NCI-H1930 (cell line): ENCODE measurements at places on chromosomes 16 and 17.

GRCh38 chr17:9729034-9729650, 62.2 kb downstream of the DHRS7C start:
- no peak for DNase-seq

GRCh38 chr16:71933913-71934695, 38.8 kb downstream of the IST1 start:
- DNase-seq = no peak

- peak; percentile 20 for DNase-seq
Observed at GRCh38 chr16:17070882-17071592, 399.7 kb downstream of the XYLT1 start.

GRCh38 chr17:67600408-67600807, 117.3 kb upstream of the NOL11 start:
- DNase-seq = no peak

GRCh38 chr17:17741349-17742023, 60.2 kb downstream of the RAI1 start:
- DNase-seq = no peak

- DNase-seq = no peak
Observed at GRCh38 chr16:88673716-88674379, 11.0 kb upstream of the MVD start.

GRCh38 chr17:29596811-29597210, 3.9 kb downstream of the ANKRD13B start:
- no peak for DNase-seq

DNA sequence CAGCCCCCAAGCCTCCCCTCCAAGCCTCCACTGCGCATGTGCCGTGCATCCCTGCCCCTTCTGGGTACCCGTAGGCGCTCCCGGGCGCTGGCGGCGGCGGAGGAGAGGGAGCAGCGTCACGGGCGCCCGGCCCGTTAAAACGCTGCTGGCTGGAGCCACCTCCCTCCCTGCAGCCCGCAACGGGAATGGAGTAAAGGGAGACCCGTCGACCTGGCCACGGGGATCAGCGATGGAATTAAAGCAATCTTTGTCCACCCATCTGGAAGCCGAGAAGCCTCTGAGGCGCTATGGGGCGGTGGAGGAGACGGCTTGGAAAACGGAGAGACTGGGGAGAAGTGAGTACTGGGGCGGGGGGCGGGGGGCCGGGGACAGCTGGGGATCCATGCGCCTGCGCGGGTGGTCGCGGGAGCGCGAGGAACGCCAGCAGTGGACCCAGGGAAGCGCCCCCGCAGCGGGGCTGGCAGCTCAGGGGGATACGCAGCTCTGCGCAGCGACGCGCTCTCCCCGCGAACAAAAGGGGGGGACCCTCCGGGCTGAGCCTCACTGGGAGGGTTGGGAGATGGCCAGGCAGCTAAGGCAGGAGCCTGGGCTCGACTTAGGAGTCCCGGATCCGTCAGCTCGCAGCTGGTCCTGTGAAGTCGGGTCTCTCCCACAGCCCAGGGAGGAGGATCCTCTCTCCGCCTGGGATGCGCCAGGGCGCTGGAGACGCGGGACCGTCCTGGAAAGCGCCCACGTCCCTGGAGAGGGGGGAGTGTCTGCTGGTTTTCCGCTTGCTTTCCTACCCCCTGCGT, at the start of gene BMERB1:
BMERB1 (plus strand) TSS at position 164 of the 791 bp plus-strand sequence; CDS start at position 230, 66 bp downstream.
- DNase-seq = peak; percentile 89

DNA sequence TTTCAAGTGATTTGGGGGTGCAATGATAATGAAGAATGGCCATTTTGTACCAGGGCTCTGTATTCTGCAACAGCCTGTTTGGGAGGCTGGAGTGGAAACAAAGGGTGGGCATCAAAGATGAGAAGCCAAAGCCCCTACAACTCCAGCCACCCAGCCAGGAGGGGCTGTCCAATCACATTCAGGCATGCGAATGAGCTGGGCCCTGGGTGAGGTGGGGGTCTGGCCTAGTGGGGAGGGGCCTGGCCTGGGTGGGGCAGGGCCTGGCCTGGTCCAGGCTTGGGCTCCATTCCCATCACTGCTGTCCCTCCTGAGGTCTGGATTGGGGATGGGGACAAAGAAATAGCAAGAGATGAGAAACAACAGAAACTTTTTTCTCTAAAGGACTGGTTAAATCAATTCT, 6.4 kb downstream of the AOC3 start:
- no peak for DNase-seq

DNA sequence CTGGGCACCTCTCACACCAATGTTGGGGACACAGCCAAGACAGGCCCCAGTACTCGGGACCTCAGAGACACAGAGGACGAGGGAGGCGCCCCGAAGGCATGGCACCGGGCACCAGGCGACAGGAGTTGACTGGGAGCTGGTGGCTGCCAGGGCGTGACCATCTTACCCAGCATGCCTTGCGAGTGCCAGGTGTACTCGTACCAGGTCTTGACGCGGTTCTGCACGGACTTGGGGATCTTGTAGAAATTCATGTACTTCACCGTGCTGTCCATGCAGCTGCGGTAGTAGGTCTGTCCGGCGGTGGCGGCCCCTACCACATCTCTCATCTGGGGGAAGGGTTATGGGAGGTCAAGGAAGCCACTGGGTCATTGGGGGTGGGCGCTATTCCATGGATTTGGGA, 67.3 kb downstream of the CNGB1 start:
- DNase-seq = no peak

GRCh38 chr17:61177351-61177750, 222.3 kb upstream of the TBX2 start:
- no peak for DNase-seq

DNA sequence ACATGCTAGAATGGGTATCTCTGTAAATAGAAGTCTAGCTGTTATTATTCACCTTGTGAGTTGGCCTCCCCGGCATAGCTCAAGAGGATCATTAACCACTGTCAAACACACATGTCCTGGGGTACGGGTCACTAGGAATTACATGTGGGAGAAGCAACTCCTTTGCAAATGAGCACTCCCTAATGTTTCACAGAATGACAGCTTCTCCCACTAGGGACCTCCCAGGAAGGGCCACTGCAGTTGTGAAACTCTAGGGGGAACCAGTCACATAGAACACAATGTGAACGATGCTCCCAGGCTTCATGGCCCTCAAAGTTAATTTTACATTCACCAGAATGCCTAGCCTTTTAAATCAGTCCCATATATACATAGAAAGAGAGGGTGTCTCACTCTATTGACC, 12.4 kb upstream of the ZNF19 start:
- DNase-seq = no peak

- DNase-seq = no peak
Observed at GRCh38 chr17:78653382-78653781, 76.2 kb upstream of the DNAH17 start.

DNA sequence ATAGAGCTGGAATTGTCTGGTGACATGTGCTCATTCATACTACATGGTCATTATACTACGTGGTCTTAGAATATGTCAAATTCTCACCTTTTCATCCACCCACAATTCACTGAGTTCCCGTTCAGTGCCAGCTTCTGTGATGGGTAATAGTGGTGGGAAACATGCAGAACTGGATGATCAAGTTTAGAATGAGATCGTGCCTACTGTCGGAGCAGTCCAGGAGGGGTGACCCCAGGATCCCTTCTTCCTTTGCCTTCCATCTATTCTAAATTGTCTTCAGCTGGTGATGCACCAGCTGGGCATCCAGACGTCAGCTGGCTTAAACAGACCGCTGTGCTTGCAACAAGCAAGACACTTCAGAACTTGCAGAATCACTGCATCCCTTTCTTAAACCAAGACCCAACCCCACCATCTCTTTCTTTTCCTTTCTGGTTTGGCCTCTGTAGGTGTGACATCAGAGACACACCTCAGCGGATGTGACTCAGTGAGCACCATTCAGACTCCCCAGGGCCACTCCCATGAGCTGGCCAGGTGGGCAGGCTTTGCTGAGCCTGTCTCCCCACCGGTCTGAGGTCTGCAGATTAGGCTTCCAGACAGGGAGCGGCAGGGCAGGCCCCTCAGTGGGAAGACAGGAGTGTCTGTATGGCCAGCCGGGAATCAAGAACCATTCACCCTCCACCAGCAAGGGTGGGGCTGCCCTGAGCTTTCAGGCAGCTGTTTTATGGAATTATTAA, 18.1 kb downstream of the C17orf100 start:
- no peak for DNase-seq

DNA sequence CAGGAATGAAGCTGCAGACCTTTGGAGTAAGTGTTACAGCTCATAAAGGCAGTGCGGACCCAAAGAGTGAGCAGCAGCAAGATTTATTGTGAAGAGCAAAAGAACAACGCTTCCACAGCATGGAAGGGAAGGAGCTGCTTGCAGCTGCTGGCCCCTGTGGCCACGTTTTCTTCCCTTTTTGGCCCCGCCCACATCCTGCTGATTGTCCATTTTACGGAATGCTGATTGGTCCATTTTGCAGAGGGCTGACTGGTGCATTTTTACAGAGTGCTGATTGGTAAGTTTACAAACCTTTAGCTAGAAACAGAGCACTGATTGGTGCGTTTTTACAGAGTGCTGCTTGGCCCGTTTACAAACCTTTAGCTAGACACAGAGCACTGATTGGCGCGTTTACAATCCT, 841.5 kb downstream of the CDH11 start:
- no peak for DNase-seq

- no peak for DNase-seq
Observed at GRCh38 chr17:80101946-80102663, 724 bp downstream of the GAA start.

GRCh38 chr17:70030371-70030770, 44.7 kb upstream of the KCNJ16 start:
- no peak for DNase-seq

DNA sequence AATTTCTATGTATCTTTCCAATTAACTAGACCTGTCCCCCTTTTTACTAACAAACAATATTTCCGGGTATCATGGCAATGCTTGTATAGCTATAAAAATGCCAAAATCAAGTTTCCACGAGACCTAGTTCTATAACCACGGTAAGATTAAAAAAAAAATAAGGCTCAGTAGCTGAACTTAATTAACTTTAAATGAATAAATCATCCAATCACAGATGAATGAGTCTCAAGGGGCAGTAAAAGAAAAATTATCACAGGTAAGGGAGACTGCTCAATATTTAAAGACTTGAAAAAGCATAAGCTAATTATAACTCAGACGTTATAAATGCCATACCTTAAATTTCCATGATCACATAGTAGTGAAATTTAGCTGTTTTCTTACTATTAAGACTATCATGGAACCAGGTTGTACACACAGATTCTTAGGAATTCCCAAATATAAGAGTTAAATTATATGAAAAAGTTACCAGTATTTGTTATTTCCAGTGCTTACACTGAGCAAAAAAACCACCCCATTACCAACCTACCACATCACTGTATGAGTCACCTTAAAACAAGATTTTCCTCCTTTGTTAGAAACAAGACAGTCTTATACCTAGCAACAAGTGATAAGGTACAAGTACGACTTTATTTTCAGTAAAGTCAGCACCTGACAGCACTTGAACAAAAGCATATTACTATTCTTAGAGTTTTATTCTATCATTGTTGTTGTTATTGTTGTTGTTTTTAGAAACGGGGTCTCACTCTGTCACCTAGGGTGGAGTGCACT, 20.6 kb downstream of the SSH2 start:
- no peak for DNase-seq

DNA sequence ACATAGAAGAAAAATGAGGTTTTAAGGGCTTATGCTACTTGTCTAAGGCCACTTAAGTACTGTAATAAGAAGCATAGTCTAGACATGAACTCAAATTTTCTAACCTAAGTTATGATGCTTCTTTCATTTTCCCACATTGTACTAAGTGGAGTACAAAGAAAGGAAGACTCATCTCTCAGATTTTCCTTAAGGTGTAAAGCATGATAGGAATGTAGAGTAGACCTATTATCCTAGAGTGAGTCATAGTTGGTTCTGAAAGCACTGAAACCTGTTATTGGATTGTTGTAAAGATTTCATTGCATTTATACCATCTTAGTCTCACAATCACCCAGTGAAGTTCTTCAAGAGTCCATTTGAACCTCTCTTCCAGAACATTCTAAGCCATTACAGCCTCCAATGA, 343.8 kb downstream of the TOX3 start:
- DNase-seq = no peak

DNA sequence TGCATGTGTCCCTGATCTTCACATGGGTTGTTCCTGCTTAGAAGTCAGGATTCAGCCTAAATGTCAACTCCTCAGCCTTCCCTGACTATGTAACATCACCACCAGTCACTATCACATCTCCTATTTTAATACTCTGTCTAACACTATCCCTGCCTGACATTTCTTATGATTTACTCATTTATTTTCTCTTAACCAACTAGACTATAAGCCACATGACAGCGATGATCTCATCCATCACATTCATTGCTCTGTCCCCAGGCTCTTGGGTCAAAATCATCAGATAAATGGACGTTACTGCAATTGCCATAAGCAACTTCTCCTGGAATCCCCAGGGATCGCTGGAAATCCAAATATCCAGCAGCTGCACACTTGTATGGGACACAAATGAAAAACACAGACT, 15.7 kb downstream of the CDRT4 start:
- no peak for DNase-seq

DNA sequence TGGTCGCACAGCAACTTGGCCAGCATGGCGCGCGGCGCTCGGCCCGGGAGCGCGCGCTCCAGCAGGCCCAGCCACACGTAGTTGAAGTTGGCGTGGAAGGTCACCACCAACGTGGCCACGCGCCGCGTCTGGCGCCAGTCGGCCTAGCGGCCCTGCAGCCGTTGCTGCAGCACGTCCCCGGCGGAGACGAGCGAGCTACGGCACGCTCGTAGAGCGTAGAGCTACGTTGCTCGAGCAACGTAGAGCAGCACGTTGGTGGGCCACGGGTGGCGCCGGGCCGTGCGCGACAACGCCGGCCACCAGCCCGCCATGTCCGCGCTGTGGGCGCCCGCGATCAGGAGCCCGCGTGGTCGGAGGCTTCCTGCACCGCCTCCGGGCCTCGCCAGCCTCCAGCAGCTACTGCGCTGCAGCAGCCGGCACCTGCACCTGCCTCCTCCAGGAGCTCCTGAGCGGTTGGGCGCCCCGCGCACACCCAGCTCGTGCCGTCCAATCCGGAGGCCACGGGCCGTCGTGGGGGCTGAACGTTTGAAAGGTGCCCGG, 13.4 kb upstream of the SULT1A1 start:
- peak; percentile 73 for DNase-seq

DNA sequence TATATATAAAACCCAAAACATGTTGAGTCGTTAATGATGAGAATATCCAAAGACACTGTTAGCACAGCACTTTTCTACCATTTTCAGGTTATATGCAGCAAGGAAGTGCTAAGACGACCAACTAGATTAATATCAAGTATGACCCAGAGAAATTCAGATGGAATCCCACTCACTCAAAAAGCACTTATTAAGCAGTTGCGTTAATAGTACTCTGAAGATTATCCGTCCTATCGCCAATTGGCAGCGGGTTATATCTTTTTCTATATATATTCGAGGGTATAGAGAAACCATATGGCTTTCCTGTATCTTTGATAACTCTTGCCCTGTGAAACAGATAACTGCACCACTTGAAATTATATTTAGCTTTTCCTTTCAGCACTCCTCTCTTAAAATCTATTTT, 1.1 kb downstream of the CRLF3 start:
- DNase-seq = no peak

DNA sequence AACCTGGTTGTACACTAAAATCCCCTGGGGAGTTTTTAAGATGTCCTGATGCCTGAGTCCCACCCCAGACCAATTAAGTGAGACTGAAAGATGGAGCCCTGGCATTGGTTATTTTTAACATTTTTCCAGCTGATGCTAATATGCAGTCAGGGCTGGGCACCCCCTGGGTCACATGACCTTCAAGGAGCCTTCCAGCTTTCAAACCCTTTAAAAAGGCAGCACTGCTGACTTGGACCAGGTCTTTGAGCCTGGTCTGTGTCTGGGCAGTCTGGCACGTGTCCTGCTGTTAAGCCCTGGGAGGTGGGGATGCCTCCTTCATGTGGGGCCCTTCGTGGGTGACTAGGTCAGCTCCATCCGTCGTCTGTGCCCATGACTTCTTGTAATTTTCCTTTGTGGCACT, 202.6 kb downstream of the CCDC182 start:
- DNase-seq = no peak

- no peak for DNase-seq
Observed at GRCh38 chr16:22109258-22109898, 17.0 kb downstream of the VWA3A start.
